ENCODE measurements at places on chromosomes 2 and 18. TPM values are rescaled to one million over a fixed set of nuclear protein-coding genes. Genes with fewer than 3 reads are reported as not detected.

- DNase-seq: no peak
These were observed 104.9 kb downstream of the TTN start for GRCh38 chr2:178702361-178702760.

- no peak for DNase-seq
These were observed 176.8 kb downstream of the ZNF407 start for GRCh38 chr18:74774486-74774885.

- DNase-seq: no peak
These were observed 40.4 kb upstream of the TTC32 start for GRCh38 chr2:19942199-19942598.

- DNase-seq: no peak
These were observed 890 bp upstream of the SLC4A3 start for GRCh38 chr2:219626540-219626939.

GRCh38 chr2:88355486-88355885, 97.0 kb downstream of the FOXI3 start:
- no peak for DNase-seq

GRCh38 chr2:175619179-175620045, 382.7 kb downstream of the LNPK start:
- DNase-seq: no peak

DNA sequence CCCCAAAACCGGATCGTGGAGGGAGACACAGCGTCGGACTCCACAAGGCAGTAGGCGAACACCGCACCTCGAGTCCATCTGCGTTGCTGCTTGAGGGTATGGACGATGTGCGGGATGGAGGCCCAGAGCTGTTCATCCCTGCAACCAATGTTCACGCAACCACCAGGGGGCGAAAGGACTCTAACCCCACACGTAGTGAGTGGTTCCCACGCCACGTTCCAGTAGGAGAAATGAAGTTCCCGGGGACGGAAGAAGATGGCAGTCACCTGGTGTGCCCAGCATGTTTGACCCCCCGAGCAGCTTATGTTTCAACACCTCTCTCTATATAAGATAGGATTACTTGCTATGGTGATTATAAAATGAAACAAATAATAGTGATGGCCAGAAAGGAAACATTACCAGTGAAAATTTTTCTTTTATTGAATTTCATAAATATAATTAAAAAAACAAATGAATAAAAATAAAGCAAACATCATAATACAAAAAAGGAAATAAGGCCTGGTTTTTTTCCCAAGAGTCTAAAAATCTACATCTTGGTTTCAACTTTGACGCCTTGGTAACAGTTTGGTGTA, 184.3 kb downstream of the SH3BP4 start:
- DNase-seq: peak; percentile 50

GRCh38 chr18:73535189-73535588, 612.4 kb downstream of the FBXO15 start:
- no peak for DNase-seq

DNA sequence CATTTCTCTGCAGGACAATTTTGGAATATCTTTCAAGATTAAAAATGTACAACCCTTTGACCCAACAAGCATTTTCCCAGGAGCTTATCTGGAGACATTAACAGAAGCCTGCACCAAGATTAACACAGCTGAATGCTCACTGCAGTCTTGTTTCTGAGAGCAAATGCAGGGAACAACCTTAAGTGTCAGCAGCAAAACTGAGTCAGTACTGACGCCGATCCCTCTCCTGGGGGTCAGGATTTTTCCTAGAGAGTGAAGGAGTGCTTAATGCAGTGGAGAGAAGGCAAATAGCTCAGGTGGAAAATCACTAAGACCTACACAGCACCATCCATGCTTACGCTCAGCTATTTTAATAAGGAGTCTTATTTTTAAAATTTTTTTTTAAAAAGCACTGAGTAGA, 42.8 kb upstream of the SGPP2 start:
- no peak for DNase-seq

DNA sequence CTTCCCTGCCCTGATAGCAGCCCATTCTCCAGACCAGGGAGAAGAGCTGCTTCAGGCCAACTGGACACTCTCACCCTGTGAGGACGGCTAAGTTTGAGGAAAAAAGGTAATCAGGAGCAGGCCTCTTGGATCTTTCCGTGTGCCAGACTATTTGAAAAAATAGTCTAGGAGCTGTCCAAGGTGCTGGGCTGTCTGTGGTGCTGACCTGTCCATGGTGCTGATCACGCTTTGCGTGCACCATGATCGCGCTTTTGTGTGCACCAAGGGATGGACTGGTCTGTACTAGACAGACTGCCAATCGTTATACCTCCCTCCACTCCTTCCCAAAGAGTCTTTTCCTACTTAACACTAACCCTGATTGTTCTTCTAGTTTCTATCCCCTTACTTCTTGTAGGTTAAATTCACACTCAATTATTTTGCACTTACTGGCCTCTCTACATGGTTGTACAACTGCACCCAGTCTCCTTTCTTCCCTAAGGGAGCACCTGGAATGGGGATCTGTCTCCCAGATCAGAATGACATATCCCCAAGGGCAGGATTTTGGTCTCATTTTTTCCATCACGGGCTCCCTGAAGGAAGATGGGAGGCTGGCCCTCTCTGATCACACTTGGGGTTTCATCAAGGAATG, 295.4 kb downstream of the CELF4 start:
- DNase-seq: peak; percentile 70

- no peak for DNase-seq
These were observed 20.4 kb upstream of the TDRD15 start for GRCh38 chr2:21103274-21103891.

- no peak for DNase-seq
These were observed 80.4 kb downstream of the CTAGE1 start for GRCh38 chr18:22337306-22337705.

- DNase-seq: no peak
These were observed 69.2 kb downstream of the TNS1 start for GRCh38 chr2:217933617-217933993.

DNA sequence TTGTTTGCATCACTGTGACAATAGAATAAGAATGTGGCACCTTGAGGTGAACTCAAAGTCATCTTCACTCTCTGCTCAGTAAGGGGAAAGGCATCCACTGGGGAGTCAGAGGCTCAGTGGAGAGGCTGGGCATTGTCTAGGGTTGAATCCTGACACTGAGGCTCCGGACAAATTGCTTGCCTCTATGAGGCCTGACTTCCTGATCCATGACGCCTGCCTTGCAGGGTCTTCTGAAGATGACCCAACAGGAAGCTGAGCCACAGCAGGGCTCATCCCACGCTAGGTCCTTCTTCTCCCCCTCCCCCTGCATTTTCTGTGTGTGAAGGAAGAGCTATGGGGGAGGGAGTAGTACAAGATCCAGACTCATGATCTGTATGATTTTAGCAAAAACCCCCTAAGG, 265.1 kb downstream of the SH3BP4 start:
- no peak for DNase-seq

DNA sequence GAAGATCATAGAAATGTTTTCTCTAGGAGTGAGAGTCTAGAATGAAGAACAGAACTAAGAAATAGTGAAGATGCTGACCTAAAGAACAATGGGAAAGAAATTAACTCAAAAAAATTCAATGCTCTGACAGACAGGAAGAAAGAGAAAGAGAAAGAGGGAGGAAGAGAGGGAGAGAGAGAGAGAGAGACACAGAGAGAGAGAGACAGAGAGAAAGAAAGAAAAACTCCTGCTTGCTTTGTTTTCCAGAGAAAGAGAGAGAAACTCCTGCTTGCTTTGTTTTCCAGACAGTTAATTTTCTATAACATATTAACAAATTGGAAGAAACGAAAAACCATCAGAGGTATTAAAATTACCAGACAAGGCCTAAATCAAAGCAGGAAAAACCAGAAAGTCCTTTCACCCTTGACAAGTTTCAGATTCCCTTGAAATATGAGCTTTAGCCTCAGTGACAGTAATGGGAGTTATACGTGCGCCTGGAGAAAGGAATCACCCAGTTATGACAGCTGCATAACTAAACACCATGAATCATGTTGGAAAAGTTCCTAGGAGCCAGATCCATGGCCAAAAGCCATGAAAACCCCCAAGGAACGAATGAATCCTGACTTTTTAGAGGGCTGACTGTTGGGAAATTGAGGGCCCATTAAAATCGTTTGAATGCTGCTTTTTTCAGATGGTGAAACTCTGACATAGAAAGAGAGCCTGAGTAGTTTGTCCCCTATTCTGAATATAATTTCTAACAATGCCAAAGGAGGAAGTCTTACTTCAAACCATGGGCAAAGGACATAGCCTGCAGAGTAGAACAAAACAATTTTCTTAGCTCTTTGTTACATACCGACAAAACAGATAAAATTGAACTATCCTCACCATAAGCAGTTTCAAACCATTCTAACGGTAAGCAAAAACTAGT, 228.6 kb upstream of the CHST9 start:
- DNase-seq: peak; percentile 43

- no peak for DNase-seq
These were observed 31.4 kb upstream of the DARS1 start for GRCh38 chr2:136016836-136017235.

GRCh38 chr18:49524349-49524748, 37.3 kb upstream of the C18orf32 start:
- DNase-seq: no peak

GRCh38 chr2:230601510-230601909, 111.1 kb upstream of the CAB39 start:
- no peak for DNase-seq

- DNase-seq: no peak
These were observed 56.7 kb downstream of the CYP26B1 start for GRCh38 chr2:72090781-72091482.

DNA sequence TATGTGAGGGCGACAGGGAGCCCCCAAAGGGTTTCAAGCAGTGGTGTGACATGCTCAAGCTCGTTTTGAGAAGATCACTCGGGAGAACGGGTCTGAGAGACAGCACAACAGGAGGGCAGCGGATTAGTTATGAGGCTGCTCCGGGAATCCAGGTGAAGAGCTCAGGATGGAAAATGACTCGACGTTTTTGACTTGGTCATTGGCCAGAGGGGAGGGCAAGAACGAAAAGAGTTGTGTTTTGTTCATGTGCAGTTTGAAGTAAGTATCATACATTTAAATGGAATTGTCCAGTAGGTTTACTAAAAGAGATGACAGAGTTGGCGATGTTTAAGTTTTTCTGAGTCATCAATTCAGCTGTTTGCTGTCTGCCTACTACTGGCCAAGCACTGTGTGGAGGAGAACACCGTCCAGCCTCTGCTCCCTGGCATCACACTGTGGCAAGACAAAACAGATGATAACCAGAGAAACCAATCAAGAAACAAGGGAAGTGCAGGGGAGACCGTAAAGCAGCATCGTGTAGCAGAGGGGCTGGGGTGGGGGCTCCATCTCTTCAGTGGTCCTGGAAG, 25.3 kb upstream of the ANXA4 start:
- DNase-seq: no peak

DNA sequence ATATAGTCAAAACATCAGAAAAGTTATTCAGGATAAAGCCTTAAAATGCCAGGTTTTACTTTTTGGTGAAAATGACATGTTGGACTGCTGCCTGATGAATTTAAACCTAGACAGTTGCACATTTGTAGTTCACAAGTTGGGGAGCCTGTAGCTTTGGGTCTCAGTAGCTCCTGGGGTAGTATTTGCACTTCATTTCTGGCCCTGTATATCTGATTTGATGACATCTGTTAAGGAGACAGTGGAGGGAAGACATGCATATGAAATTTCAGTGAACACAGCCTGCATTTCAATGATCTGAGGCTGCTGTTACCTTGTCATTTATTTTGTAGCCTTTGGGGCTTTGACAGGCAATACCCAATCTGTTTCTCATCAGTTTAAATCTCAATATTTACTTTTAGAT, 156.4 kb downstream of the DCC start:
- DNase-seq: no peak

- no peak for DNase-seq
These were observed 138.5 kb upstream of the RASGRP3 start for GRCh38 chr2:33337981-33338380.

- no peak for DNase-seq
These were observed 19.2 kb downstream of the CWC22 start for GRCh38 chr2:179987916-179988315.

GRCh38 chr2:224433442-224433841, 31.5 kb upstream of the FAM124B start:
- DNase-seq: no peak

MEP1B gene
- polyA plus RNA-seq: 0.05 TPM

PIEZO2 gene
- 14.7 TPM for polyA plus RNA-seq

SERPINB11 gene
- polyA plus RNA-seq: not detected

TGFA gene
- polyA plus RNA-seq: 19.4 TPM

KHK gene
- 6.0 TPM for polyA plus RNA-seq

FOXD4L1 gene
- polyA plus RNA-seq: 0.16 TPM

ALS2 gene
- polyA plus RNA-seq: 28.2 TPM

CRYGC gene
- not detected for polyA plus RNA-seq

SGPP2 gene
- polyA plus RNA-seq: 2.5 TPM

RESP18 gene
- polyA plus RNA-seq: not detected

HK2 gene
- polyA plus RNA-seq: 10.3 TPM

LIPG gene
- 4.9 TPM for polyA plus RNA-seq

IL1F10 gene
- polyA plus RNA-seq: not detected

NETO1 gene
- 1.1 TPM for polyA plus RNA-seq

Measured in left renal pelvis (tissue), 4 donors.